ENCODE measurements at places on chromosomes 1 and 21.
A peak's percentile ranks its signal among the peaks of the same experiment; 100 is the strongest.

- no peak for DNase-seq
Observed at GRCh38 chr1:168439456-168440375, 104.1 kb downstream of the XCL2 start.

- no peak for DNase-seq
Observed at GRCh38 chr21:37237764-37238163, 29.4 kb downstream of the VPS26C start.

- no peak for DNase-seq
Observed at GRCh38 chr1:162028726-162029125, 5.1 kb upstream of the OLFML2B start.

DNA sequence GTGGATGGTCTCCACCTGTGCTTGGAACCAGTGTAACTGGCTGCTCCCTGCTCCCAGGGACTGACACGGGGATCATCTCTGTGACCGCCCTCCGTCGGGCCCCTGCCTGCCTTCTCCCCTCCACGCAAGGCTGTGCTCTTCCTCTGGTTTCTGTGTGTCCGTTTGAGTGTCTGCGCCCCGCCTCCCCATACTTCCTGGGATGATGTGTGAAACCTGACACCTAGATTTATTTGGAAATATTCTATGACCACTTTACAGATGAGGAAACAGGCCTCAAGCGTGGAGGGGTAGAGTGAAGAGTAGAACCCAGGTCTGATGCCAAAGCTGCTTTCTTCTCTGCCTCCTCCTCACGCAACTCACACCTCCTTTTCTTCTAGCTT lies 24.3 kb downstream of the LDLRAP1 start:
- no peak for DNase-seq

- no peak for DNase-seq
Observed at GRCh38 chr1:199046618-199047017, 407.8 kb downstream of the PTPRC start.

DNA sequence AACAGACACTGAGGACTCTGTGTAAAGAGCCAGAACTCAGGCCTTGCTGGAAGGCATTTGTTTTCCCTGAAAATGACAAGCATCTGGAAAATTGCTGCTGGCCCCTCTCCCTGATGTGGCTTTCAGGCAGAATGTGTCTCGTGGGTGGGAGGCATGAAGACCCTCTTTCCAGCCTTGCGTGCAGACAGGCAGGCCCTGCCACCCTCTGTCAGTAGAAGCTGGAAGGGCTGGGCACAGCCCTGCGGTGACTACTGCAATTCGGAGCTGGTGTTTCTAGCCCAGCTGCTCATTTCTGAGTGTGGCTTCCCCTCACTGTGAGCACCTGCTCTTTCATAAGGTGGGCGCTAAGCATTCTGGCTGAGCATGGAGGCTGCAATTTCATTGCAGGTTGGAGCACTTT lies 349.9 kb downstream of the PTPRU start:
- no peak for DNase-seq

DNA sequence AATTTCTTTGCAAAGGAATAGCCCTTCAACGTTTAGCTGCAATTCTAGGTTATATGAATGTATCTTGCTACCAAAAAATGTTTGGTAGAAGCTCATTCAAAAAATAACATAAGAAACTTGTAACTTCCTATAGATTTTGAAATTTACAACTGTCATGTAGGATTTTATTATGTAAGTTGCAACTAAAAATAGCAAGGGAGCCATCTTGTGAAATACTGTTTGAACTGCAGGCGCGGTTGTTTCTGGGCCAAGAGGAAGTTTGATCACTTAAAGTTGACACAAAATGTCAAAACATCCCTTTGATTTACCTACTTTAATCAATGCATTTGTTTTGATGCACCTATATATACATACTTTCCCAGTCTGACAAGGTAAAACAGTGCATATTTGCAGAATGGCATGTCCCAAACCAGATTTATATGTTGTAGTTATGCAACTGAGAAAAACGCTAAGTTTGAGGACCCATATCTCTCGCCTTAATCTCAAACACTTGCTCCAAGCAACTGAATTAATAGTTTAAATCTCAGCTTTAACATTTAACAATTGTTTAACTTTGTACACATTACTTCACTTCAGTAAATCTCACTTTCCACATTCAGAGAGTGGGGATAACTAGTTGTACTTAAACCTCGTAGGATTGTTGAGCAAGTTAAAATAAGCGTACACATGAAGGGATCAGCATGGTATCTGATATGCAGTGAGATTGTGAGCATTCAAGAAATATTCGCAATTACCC lies 63.9 kb downstream of the KCNK2 start:
- DNase-seq = no peak

DNA sequence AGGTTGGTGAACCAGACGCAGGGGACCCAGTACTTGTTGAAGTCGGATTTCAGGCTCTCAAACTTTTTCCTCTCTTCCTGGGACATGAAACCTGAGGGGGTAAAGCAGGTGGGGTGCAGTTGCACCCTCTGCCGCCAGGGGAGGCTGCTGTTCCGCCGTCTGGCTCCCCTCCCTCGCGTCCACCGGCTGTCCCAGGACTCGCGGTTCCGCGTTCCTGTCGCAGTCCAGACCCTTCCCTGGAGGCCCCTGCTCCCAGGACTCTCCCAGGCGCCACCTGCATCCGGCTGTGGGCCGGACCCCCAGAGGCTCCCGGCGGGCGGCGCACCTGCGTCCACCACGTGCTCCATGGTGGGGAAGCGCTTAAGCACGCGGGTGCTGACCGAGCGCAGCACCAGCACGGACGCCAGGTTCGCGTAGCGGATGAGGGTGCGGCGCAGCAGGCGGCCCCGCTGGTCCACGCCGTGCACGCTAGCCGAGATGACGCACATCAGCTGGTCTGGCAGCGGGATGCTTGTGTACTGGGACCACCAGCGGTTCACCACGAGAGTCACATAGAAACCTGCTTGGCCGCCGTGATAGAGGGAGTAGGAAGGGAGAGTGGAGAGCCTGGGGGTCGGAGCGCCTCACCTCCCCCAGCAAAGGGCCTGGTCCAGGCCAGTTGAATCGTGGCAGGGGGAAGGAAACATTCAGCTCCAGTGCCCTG lies 1.7 kb downstream of the BEST4 start:
- DNase-seq = peak; percentile 81
